ENCODE measurements at places on chromosomes 7 and 10.

DNA sequence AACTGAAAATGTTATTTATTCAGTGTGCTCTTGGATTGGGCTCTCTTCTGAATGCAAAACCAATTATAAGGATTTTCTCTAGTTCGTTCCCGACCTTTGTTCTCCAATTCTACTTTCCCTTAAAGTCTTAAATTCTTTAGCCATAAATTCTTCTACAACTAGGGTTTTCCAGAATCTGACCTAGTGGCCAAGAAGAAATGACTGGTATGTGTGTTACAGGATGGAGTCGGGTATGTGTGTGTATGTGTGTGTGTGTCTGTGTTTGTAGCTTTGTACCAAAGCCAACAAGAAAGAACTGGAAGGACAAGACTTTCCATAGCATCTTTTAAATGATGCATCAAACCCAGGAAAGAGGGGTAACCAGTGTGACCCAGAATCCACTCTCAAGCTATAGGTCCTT lies 25.8 kb upstream of the LEP start:
- no peak for DNase-seq

GRCh38 chr7:155222573-155222972 lies 75.1 kb upstream of the INSIG1 start:
- DNase-seq = no peak

GRCh38 chr10:28463676-28464395 lies 69.1 kb upstream of the WAC start:
- peak; percentile 64 for DNase-seq

- no peak for DNase-seq
These were observed 552.5 kb upstream of the MBL2 start for GRCh38 chr10:53325066-53325465.

DNA sequence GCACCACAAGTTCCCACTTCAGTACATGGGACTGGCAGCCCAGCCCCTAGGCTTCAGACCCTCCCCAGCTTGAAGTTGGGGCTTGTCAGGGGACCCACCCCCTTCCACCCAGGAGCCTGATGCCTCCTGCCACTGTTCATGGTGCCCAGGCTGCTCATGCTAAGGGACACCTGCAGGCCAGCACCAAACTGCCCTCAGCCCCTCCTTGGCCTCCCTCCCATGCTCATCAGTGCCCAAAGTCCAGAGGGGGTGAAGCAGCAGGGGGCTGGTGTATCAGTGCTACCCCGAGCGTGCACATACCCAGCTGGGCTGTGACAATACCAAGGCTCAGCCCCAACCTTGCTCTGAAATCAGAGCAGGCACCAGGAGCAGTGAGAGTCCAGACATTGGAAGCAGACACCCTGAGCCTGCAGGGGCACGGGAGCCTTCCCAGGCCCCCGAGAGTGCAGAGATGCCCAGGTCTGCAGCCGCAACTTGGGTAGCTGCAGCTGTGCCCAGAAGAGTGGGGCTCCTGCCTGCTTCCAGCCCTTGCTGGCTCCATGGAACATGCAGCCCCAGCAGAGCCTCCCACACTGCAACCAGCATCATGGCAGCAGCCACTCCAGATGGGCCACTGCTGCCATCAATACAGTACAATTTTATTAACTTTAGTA lies 79.0 kb downstream of the MTERF1 start:
- DNase-seq = no peak

DNA sequence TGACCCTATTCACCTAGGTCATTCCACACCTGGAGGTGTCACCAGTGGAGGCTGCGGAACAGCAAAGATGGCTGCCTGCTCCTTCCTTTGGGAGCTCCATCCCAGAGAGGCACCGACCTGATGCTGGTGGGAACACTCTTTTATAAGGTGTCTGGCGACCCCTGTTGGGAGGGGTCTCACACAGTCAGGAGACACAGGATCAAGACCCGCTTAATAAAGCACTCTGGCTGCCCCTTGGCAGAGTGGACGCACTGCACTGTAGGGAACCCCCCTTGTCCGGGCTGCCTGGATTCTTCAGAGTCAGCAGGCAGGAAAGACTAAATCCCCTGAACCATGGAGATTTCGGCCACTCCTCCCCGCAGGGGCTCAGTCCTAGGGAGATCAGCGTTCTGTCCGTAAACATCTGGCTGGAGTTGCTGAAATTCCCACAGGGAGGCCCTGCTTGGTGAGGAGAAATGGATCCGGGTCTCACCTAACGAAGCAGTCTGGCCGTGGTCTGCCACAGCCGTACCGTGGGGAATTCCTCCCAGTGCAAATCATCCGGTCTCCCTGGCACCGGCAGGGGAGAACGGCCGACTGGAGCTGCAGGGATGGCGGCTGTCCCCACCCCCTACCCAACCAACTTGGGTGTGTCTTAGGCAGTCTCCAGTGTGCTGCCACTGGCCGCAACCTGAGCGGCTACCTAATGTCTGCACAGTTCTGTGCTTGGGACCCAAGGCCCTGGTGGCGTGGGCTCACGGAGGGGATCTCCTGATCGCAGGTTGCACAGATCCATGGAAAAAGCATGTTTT lies 66.1 kb downstream of the LSMEM1 start:
- DNase-seq = peak; percentile 60

- no peak for DNase-seq
These were observed 7.6 kb upstream of the PDE1C start for GRCh38 chr7:32077806-32078205.

- DNase-seq = no peak
These were observed 6.4 kb downstream of the DLX6 start for GRCh38 chr7:97011536-97012364.

Data from upper lobe of right lung (tissue), 1 donor.